AG08395 (cell line): ENCODE measurements at places on chromosomes 13 and 19.

- DNase-seq = peak; percentile 13
Measured at GRCh38 chr13:43879755-43880181, at the start of gene LACC1. TSS of gene LACC1 (plus strand) at chr13:43879904. CDS start at chr13:43880986, 1,082 bp downstream.

DNA sequence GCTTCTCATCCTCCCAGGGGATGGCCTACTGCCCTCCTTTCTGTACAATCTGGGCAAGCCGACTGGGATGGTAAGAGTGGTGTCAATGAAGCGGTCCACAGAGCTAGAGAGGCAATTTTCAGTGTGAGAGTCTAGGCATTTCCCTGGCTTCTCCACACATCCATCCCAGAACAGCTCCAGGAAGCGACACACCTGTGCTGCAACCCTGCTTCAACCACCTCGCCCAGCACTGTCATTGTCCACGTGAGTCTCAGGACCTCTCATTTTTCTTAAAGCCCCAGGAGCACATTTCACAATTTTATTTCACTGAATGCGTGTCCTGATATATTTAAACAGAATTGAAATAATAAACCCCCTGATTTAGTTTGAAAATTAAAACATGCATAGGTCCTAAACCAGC is 15.5 kb upstream of the UBL3 start:
- DNase-seq = no peak

- DNase-seq = no peak
Measured at GRCh38 chr13:92460479-92460878, 766.1 kb upstream of the GPC6 start.

DNA sequence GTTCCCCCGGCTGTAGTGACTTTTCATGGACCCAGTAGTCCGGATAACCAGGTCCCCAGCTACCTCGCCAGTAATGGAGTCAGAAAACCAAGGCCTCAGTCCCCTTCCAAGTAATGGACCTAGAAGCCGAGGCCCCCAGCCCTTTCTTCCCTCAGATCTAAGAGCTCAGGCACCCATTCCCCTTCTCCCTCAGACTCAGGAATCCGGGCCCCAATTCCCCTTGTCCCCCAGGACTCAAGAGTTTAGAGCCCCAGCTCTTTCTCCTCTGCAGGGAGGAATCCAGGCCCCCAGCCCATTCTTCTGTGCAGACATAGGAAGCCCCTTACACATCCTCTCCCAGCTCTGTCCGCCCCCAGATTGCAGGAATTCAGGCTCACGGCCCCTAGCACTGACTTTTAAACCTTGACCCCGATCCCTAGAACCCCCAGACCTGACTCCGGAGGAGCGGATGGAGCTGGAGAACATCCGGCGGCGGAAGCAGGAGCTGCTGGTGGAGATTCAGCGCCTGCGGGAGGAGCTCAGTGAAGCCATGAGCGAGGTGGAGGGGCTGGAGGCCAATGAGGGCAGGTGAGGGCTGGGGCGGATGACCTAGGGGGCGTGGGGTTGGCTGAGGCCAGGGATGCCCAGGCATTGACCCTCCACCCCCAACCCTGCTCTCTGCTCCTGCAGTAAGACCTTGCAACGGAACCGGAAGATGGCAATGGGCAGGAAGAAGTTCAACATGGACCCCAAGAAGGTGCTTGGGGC is 938 bp downstream of the CYTH2 start:
- DNase-seq = no peak

- no peak for DNase-seq
Measured at GRCh38 chr13:73000027-73000674, 58.7 kb upstream of the KLF5 start.

- DNase-seq = no peak
Measured at GRCh38 chr19:34512254-34512822, 30.8 kb downstream of the WTIP start.

- DNase-seq = no peak
Measured at GRCh38 chr19:47158879-47159503, 28.4 kb downstream of the SAE1 start.

- peak; percentile 39 for DNase-seq
Measured at GRCh38 chr13:33644581-33645543, 173.1 kb upstream of the RFC3 start.

- peak; percentile 20 for DNase-seq
Measured at GRCh38 chr13:40665126-40666044, 1.1 kb downstream of the FOXO1 start.

DNA sequence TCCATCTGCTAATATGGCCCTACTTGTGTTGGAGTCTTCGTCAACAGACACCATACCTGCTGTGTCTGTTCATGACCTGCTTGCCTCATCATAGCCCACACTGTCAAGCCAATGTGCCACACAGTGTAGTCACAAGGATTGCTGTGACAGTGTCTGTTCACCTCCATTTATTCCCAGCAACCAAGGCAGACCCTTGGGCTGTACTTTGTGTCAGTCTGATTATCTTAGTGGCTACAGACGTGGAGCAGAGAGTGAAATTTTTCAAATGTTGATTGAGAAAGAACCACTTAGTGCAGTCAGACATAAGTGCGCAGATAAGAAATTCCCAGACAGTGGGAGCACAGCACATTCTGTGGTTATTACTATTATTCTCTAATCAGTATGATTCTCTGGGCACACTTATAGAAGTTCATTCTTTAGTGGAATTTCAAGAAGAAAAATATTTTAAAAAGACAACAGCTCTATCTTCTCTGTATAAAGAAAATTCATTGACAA is 184.6 kb downstream of the GPC6 start:
- no peak for DNase-seq

GRCh38 chr19:13872695-13873389 is 4.1 kb upstream of the NANOS3 start:
- peak; percentile 55 for DNase-seq

- DNase-seq = no peak
Measured at GRCh38 chr13:72652681-72653080, 74.7 kb downstream of the MZT1 start.

GRCh38 chr13:62659365-62659764 is 1243.7 kb upstream of the PCDH20 start:
- DNase-seq = no peak

- no peak for DNase-seq
Measured at GRCh38 chr19:38049105-38049649, 142.2 kb downstream of the SIPA1L3 start.

GRCh38 chr13:70203661-70204229 is 95.5 kb upstream of the KLHL1 start:
- no peak for DNase-seq

DNA sequence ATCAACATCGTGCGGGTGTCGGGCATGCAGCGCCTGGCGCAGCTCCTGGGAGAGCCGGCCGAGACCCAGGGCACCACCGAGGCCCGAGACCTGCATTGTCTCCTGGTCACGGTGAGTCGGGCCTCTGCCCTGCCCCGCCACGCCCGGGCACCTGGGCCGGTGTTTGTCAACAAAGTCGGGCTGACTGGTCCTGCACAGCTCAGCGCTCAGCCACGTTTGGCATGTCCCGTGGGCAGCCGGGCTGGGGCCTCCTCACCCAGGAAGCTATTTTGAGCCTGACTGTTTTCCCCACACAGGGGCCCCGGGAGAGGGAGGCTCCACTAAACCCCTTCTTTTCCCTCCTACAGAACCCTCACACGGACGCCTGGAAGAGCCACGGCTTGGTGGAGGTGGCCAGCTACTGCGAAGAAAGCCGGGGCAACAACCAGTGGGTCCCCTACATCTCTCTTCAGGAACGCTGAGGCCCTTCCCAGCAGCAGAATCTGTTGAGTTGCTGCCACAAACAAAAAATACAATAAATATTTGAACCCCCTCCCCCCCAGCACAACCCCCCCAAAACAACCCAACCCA is 1.3 kb downstream of the GADD45B start:
- no peak for DNase-seq

DNA sequence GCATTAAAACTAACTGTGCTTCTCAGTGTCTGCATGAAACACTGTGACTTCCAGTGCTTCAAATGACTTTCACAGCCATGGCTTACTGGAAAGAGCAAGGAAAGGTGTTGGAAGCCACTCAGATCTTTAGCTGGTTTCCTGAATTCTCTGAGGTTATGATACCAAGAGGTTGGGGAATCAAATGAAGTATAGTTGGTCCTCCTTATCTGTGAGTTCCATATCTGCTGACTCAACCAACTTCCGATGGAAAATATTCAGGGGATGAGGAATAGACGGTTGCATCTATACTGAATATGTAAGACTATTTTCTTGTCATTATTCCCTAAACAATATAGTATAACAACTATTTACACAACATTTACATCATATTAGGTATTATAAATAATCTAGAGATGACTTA is 32.4 kb downstream of the EPSTI1 start:
- DNase-seq = no peak

DNA sequence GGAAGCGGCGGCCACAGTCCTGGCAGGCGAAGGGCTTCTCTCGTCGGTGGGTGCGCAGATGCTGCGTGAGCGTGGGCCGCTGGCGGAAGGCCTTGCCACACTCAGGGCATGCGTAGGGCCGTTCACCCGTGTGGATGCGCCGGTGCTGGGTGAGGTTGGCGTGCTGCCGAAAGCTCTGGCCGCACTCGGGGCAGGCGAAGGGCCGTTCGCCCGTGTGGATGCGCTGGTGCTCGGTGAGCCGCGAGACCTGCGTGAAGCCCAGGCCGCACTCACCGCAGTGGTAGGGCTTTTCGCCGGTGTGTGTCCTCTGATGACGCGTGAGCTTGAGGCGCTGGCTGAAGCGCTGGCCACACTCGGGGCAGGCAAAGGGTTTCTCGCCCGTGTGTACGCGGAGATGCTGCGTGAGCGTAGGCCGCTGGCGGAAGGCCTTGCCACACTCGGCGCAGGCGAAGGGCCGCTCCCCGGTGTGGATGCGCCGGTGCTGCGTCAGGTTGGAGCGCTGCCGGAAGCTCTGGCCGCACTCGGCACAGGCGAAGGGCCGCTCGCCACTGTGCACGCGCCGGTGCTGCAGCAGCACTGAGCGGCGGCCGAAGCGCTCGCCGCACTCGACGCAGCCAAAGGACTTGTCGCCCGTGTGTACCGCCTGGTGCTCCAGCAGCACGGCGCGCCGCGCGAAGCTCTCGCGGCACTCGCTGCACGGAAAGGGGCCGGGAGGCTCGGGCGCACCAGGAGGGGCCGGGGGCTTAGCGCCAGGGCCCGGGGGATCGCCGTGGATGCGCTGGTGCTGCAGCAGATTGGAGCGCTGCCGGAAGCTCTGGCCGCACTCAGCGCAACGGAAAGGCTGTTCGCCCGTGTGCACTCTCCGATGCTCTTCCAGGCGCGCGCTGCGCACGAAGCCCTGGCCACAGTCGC is 4.0 kb upstream of the UBE2M start:
- no peak for DNase-seq

GRCh38 chr19:14166999-14167575 is 30.7 kb upstream of the ASF1B start:
- DNase-seq = no peak

- no peak for DNase-seq
Measured at GRCh38 chr19:5679289-5680083, 830 bp downstream of the MICOS13 start.
